ENCODE measurements at places on chromosomes 13 and 19. TPM values are rescaled to one million over a fixed set of nuclear protein-coding genes. Genes with fewer than 3 reads are reported as not detected.

Gene MIR17HG
- 52.9 TPM for total RNA-seq

GRCh38 chr19:51093510-51094345 lies 11.0 kb upstream of the KLK14 start:
- DNase-seq, result no peak
- peaks cover 16% of the 10 kb centered on the region for H3K36me3 ChIP-seq
- peaks cover 9% of the 10 kb centered on the region for H3K4me1 ChIP-seq
- H3K4me3 ChIP-seq, result no peak overlapping the region
- no peak overlapping the region for H3K27ac ChIP-seq

Gene FGF14
- not detected for total RNA-seq

DNA sequence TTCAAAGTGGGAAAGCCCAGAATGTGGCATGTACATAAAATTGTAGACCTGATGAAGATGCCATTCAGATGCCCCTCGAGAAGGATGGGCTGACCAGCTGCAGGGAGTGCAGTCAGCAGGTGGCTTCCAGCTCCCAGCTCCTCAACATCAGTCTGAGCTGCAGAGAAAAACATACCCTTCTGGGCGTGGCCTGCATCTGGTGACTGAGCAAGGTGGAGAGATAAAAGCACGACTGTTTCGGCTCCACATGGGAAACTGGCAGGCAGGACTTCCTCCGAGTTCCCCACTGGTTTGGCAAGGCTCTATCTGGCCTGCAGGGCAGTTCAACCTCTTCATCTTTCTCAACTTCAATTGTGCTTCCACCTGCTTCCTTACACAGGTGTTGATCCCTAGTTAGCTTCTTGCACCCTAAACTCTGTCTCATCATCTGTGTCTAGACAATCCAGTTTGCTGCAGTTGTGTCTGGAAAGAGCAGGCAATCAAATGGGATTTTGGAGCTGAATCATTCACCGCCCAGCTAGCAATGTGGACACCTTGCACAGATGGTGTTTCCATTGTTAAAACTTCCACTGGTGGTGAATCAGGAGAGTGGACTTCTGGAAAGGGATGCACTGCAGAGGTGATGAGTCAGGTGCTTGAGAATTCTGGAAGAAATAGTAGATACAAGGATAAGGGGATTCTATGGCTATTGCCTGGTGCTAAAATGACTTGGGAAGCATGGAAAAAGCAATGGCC lies 56.8 kb downstream of the POLR1D start:
- no peaks in the 10 kb centered on the region for H3K36me3 ChIP-seq
- DNase-seq, result no peak
- no peak overlapping the region for H3K4me3 ChIP-seq
- no peaks in the 10 kb centered on the region for H3K4me1 ChIP-seq
- no peak overlapping the region for H3K27ac ChIP-seq
- peaks cover 18% of the 10 kb centered on the region for H3K27me3 ChIP-seq

DNA sequence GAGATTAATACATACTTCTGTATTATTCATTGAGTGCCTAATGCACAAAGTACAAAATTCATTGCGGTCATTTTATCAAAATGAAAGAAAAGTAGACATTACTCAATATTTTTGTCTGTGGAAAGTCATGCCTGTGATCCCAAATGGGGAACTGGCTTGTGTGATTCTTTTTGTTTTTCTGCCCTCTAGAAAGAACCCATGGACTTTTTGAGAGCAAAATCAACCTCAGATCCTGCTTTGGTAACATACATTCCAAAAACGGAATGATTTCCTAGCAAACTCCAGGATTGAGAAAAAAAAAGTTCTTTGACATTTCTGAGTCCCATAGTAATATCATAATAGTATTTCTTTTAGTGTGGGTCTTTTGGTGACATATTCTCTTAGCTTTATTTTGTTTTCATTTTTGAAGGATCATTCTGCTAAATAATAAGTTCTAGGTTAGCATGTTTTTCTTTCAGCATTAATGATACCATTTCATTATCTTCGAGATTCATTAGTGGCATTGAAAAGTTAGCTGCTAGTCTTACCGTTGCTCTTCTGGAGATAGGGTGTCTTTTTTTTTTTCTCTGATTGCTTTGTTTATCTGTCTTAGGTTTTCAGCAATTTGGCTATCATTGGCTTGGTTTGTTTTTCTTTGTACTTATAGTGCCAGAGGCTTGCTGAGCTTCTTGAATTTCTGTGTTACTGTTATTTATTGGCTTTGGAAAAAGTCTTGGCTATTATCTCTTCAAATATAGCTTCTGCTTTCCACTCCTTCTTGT lies 102.4 kb upstream of the CSNK1A1L start:
- DNase-seq, result no peak
- no peaks in the 10 kb centered on the region for H3K36me3 ChIP-seq
- H3K4me3 ChIP-seq, result no peak overlapping the region
- H3K27ac ChIP-seq, result no peak overlapping the region
- H3K27me3 ChIP-seq, result no peaks in the 10 kb centered on the region

GRCh38 chr13:23510979-23511735 lies 59.1 kb upstream of the TNFRSF19 start:
- no peak overlapping the region for H3K27ac ChIP-seq
- H3K27me3 ChIP-seq, result peaks cover 12% of the 10 kb centered on the region
- H3K36me3 ChIP-seq, result no peaks in the 10 kb centered on the region
- H3K4me1 ChIP-seq, result no peaks in the 10 kb centered on the region

Gene CEACAM7
- not detected for total RNA-seq
